ENCODE measurements at places on chromosomes 5 and 9. TPM values are rescaled to one million over a fixed set of nuclear protein-coding genes. Genes with fewer than 3 reads are reported as not detected.

Gene NTRK2
- total RNA-seq, result under 0.01 TPM

Gene LHX6
- 14.1 TPM for total RNA-seq

Gene SHOC1
- not detected for total RNA-seq

Gene PCA3
- under 0.01 TPM for total RNA-seq

Gene LOX
- 90.4 TPM for total RNA-seq

Gene HTR4
- total RNA-seq, result not detected

All from bladder microvascular endothelial cell (primary cell).